Motor neuron (in vitro differentiated cells): ENCODE measurements at places on chromosomes 6 and 20. TPM values are rescaled to one million over a fixed set of nuclear protein-coding genes. Genes with fewer than 3 reads are reported as not detected.

Gene RNF39
- 0.59 and 0.71 TPM in 2 replicates for total RNA-seq

Gene RAET1L
- total RNA-seq, result not detected in 2 replicates

Gene SLC52A3
- 0.16 TPM in 1 of 2 replicates, not detected in the other for total RNA-seq

Gene EYS
- total RNA-seq, result 2.4 TPM in 2 replicates

Gene PPIL6
- total RNA-seq, result 6.7 and 7.6 TPM in 2 replicates

Gene FILIP1
- total RNA-seq, result 10.8 TPM in 2 replicates

Gene EDN1
- total RNA-seq, result 0.31 and 0.38 TPM in 2 replicates

Gene DNAH8
- total RNA-seq, result not detected in 2 replicates

Gene AIF1
- 1.1 and 1.2 TPM in 2 replicates for total RNA-seq

Gene SMOC2
- 0.15 TPM in 1 of 2 replicates, not detected in the other for total RNA-seq

Gene PRND
- 34.5 and 37.8 TPM in 2 replicates for total RNA-seq

Gene OGFR
- total RNA-seq, result 41.7 and 44.0 TPM in 2 replicates
